ENCODE measurements at places on chromosomes 7 and 10.

GRCh38 chr10:110456046-110456445 lies 41.7 kb upstream of the DUSP5 start:
- no peak for DNase-seq

GRCh38 chr10:76429368-76430060 lies 998.1 kb downstream of the LRMDA start:
- DNase-seq = no peak

- no peak for DNase-seq
Measured at GRCh38 chr10:93250010-93250409, 176.3 kb downstream of the CYP26A1 start.

DNA sequence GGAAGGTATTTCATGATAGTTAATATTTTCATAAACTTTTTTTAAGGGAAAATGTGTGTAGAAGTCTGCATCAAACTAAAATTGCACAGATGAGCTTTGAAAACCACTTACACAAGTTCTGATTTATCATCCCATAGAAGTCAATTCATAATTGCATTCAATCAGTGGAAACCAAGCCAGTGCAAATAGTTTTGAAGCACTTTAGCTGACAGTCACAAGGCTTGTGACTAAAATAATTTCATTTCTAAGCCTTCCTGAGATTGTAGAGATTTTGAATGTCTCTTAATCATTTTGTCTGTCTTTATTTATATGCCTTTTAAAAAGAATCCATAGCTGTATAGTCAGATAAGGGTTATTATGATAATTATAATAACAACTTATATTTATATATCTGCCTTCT lies 41.4 kb downstream of the EXOC4 start:
- no peak for DNase-seq

GRCh38 chr7:28811008-28811407 lies 147.1 kb downstream of the TRIL start:
- DNase-seq = no peak

- DNase-seq = no peak
Measured at GRCh38 chr10:3955955-3956617, 171.1 kb upstream of the KLF6 start.

- DNase-seq = no peak
Measured at GRCh38 chr10:125633517-125633999, 49.4 kb downstream of the TEX36 start.

DNA sequence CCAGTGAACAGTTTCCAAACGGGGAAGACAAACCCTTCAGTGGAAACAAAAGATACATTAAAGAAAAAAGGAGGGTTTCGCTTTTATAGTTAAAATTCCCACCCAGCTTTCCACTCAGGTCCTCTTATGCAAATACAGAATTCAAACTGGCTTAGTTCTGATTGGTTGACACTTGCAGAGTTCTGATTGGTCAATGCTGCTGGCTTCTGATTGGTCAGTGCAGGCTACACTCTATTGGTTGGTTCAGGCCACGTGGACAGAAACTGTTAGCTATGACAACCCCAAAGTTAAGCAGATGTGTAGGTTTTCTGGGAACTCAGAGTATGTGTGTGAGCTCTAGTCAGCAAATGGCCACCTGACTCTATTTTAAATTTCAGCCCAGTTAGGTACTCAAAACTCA lies 80.0 kb downstream of the FBXL13 start:
- DNase-seq = no peak

- DNase-seq = no peak
Measured at GRCh38 chr7:13099154-13099795, 411.8 kb downstream of the ARL4A start.

DNA sequence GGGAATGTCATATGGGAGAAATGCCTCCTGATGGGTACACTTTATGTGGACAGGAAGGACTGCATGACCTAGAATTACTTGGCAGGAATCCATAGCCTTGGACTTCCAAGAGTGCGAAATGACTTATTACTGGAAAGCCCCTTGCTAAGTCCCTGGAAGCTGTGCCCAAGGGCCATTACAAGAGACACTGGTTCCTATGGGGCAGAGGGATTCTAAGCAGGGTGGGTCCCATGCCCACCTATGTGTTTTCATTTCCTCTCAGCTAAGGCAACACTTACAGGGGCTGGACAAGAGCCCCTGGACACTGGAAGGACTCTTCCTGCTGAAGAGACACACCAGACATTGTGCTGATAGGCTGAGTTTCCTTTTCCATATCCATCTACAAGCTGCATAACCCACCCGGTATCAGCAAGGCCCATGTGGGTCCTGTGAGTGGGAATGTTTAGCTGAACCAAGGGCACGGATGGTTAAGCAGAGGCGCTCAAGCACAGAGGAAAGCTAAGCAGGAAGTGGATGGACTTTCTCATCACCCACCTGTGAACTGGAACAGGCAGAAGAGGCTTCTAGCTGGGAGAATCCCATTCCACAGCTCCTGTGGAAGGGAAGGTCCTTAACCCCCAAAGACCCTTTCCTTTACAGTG lies 56.2 kb downstream of the XPNPEP1 start:
- no peak for DNase-seq

- DNase-seq = no peak
Measured at GRCh38 chr10:126376956-126377355, 11.3 kb downstream of the ADAM12 start.

DNA sequence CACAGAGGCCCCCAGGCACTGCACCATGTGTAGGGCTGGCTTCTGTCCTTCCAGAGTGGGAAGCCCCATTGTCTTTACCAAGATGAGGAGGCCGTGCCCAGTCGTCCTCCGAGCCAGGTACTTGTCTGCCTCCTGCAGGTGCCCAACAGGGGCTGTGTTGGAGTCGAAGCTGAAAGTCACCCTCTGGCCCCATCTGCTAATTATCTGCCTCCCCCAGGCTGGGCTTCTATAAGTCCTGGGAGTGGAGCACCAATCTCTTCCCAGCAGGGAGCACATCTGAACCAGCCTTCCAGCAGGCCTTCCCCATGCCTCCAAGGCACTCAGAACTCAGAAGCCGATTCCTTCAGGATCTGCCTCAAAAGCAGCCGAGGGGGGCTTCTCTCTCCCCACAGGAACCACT lies 11.6 kb upstream of the CHST15 start:
- no peak for DNase-seq

DNA sequence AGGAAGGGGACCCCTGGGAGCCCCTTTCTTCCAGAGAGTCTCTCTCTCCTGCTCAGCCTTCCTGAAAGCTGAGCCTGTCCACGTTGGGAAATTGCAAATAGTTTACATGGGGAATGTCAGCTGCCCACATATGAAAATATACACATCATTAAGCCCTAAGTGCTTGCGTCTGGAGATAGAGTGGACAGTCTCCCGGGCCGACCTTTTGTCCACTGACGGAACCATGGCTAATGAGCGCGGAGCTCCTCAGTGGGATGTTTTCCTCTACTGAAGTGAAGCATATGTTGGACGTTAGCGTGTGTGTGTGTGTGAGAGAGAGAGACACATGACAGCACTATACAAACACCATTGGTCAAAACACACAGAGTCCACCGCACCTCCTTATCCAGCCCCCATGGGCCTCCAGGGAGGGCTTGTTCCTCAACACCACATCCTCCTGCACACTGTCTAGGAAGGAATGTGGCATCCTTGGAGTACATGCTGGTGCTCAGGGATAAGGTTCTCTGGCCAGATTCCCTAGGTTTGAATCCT lies 128.4 kb downstream of the RGS10 start:
- DNase-seq = no peak

GRCh38 chr10:71575934-71576801 lies 143.4 kb downstream of the C10orf105 start:
- DNase-seq = no peak

DNA sequence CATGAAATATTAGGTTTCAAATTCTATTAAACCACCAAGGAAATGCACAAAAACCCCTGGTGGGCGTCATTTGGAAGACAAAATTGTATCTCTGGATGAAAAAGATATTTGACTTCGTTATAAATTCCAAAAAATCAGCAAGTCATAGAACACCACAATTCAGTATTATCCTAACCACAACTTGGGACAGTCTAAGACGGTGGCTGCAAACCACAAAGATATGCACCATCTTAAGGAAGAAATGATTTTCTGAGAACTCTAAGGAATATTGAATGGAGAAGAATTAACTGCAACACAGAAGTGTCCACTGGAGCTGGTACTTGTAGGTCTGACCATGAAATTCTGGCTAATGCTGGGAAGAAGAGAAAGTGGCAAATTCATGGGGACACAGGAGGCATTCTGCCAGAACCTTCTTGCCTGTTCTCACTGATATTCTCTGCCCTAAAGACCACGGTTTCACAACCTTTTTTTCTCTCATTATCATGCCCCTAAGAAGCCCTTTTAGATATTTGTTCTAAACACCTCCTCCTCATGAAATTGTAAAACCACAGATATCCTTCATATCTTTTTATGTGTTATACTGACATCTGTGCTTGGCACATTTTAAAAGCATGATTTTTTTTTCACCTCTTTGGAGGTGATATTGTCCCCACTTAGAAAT lies 92.9 kb downstream of the SFMBT2 start:
- no peak for DNase-seq

DNA sequence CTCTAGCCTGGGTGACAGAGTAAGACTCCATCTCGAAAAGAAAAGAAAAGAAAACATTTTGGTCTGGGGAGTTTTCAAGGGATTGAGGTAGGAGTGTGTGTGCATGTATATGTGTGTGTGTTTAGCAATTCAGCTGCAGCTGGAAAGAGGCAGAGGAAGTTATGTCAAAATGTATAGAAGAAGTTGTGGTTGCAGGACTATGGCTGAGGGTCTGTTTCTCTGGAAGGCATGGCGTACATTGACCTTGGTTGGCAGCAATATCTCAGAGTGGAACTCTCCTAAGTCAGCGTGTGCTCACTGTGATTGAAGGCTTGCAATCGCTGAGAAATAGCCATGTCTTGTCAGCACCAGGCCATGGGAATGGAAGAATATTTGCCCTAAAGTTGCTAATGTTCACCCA lies 28.6 kb upstream of the RHBDD2 start:
- DNase-seq = no peak

DNA sequence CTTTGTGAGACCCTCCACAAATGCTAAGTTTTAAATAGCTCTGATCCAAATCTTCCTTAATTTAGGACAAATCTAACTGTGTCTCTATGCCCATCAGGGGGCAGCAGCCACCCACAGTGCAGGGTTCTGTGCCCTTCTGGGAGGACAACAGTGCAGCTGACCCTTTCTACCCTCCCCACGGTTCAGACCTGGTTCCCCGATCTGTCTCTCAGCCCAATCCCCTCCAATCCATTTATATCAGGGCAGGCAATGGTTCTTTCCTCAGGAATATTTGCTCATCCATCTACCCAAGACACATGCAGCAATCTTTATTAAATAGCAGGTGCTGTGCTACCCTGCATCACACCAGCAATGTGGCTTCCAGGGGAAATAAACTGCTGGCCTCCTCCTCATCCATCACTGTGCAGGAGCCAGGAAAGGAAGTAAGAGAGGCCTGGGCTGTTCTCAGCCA lies 4.0 kb upstream of the RBM28 start:
- no peak for DNase-seq

DNA sequence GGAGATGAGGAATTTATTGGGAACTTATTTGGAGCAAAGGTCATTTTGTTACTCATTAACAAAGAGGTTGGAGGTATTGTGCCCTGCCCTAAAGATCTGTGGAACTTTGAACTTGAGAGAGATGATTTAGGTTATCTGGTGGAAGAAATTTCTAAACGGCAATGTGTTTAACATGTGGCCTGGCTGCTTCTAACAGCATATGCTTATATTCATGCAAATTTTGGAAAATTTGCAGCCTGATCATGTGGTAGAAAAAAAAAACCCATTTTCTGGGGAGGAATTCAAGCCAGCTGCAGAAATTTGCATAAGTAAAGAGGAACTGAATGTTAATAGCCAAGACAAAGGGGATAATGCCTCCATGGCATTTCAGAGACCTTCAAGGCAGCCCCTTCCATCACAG lies 10.7 kb upstream of the PANK1 start:
- DNase-seq = no peak

GRCh38 chr7:152090747-152091146 lies 65.3 kb downstream of the GALNT11 start:
- no peak for DNase-seq

- DNase-seq = no peak
Measured at GRCh38 chr10:96987141-96987841, 155.2 kb downstream of the LCOR start.

GRCh38 chr7:78101076-78101475 lies 302.5 kb downstream of the PHTF2 start:
- DNase-seq = no peak

GRCh38 chr10:63935705-63936104 lies 414.5 kb downstream of the REEP3 start:
- no peak for DNase-seq

GRCh38 chr10:14001298-14002040 lies 329.3 kb downstream of the FRMD4A start:
- no peak for DNase-seq

DNA sequence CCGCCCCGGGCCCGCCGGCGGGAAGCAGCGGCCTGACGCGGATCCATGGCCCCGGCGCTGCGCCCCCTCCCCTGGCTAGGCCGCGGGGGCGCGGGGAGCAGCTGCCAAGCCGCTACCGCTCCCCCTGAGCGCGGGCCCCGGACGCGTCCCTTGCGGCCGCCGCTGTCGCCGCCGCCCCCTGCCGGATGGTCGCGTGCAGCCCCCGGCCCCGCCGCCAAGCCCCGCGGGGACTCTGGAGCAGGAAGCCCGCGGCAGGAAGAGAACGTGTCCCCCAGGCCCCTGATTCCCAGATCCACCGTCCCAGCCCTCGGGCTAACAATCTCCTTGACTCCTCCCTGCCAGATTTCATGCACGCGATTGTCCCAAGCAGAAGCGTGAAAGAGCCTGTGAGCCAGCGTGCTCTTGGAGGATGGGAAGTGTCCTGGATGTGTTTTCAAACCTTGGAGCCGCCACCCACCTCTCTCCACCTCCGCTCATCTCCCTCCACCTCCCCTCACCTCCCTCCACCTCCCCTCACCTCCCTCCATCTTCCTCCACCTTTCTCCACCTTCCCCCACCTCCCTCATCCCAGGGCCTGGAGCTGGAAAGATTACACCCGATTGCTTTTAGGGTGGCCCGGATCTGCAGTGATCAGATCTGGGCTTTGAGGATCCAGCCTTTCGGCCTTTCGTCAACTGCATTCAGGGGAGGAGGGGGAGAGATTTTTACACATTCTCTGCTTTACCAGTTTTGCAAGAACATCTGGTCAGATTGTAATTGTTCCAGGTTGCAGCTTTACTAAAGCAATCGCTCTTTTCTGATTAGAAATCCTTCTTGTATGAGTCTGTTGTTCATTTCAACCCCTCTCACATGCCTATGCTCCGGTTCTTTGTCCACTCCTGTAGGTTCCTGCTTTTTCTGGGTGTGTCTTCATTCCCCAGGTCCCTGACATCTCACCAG lies 570 bp upstream of the PRTFDC1 start:
- DNase-seq = peak; percentile 38

DNA sequence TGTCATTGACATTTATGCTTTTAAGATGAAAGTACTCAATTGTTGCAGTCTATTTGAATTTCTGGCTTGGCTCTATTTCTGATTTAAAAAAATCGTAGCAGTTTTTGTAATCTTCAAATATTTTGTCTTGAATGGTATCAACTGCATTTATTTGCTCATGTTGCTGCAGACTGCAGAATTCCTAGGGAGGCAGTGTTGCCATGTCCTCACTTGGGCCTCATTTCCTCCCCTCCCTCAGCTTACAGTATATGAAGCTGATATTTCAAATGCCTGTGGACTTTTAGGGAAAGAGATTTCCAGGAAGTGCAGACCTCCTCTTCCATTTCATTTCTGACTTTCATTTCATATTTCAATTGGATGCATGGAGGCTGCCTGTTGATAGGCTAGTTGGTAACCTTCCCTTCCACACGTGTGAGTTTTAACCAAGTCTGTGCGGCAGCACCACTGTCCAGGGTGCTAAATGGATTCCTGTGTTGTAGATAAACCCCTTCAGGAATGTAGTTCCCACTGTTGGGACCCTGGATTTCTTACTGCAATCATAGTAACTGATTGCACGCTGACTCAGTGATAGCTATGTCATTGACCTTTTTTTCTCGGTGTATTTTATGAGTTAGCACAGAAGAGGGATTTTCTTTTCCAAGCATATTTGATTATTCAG lies 17.5 kb downstream of the VPS50 start:
- DNase-seq = no peak
